ENCODE measurements at places on chromosomes 16 and 17.

DNA sequence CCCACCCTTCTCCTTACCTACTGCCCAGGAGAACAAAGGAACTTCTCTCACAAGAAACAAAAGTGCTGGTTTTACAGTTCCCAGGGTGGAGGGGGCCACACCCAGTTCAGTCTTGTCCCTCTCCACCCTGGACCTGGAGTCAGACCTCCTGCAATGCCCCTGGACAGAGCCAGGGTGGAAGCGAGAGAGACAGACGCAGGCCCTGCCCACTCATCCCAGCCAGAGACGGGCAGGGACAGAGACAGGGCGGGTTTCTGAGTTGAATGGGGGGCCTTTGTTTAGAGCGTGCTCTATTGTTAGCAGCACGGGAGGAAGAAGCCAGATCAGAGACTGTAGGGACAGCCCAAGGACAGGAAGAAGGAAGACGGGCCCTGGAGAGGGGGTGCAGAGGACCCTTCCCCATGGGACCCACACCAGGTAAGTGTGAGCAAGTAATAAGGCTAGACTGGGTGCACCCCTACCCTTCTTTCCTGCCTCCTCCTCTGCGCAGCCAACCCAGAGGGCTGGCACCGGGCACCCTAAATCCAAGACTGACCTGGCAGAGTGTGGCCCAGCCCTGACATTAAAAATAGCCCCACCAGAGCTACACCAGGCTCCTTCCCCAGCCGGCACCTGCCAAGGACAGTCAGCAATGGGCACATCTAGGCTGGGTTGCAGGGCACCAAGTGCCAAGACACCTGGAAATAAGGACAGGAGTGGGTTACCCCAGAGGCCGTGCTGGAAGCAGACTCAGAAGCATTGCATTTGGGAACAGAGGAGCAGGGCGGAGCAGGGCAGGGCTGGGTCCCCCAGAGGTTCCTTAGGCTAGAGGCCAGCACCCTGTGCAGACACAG lies 10.9 kb downstream of the JUP start:
- no peak for DNase-seq

- DNase-seq: no peak
Measured at GRCh38 chr17:75032720-75033280, 14.0 kb downstream of the ATP5PD start.

DNA sequence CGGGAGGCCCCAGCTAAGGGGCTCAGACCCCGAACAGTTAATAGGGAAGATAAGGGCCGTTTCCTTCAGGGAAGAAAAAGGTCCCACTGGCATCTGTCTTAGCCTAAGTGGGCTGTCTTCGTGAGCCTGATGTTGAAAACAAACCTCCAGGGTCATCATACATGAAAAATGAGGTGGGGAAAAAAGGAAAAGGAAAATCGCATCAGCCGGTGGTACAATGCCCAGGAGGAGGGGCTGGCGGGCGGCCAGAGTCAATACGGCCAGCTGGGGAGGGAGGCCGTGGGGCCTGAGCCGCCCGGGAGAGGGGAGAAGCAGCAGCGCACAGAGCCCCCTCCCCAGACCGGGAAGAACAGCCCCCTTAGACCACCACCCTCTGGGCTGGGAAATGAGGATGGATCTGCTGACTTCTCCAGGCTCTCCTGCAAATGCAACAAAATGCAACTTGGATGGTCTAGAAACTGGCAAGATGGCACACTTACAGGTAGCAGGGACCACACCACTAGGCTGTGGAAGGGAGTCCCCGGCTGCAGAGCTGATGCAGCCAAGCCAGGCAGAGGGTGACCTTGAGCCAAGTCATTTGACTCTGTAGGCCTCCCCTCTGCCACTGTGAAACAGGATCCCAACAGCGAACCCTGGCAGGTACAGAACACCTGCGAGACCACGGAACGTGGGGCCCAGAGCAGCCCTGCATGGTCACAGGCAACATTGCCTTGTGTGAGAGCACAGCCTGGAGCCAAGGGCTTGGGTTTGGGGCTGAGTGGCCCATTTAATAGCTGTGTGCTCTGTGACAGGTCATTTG lies 448.5 kb downstream of the SOX9 start:
- DNase-seq: no peak

- no peak for DNase-seq
Measured at GRCh38 chr17:72860778-72861177, 231.7 kb downstream of the SLC39A11 start.

DNA sequence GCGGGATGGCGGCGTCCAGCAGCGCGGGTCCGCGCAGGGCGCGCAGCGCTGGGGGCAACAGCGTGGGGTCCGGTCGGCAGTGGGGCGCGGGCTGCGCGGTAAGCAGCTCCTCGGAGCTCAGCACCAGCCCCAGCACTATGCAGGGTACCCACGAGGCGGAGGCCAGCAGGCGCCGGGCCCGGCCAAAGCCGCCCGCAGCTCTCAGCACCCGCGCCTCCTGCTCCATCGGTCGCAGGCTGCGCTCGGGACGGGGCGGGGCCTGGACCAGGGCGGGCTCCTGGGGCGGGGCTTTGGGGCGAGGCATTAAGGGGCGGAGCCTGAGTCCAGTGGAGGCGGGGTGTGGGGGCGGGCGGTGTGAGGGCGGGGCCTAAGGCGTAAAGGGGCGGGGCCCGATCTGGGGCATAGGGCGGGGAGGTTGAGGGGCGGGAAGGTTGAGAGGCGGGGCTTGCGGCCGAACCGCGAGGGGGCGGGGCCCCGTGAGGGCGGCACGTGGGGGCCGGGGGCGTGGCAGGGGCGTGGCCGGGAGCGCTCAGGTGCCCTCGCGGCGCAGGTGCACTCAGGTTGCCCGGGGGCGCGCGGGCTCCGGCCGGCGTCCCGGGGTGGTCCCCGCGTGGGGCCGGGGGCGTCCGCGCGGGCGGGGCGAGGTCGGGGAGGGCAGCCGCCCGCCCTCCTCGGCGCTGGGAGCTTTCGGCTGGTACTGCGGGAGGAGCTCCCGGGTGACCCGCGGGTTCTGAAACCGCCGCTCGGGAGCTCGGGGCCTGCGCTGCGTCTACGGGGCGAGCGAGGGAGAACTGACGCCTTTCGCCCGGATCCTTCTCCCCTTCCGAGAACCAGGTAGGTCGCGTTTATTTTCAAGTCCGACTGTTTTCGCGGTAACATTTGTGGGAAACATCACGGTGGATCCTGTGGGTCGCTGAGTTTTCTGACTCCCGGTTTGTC lies 1.4 kb upstream of the SLC22A31 start:
- peak; percentile 68 for DNase-seq

DNA sequence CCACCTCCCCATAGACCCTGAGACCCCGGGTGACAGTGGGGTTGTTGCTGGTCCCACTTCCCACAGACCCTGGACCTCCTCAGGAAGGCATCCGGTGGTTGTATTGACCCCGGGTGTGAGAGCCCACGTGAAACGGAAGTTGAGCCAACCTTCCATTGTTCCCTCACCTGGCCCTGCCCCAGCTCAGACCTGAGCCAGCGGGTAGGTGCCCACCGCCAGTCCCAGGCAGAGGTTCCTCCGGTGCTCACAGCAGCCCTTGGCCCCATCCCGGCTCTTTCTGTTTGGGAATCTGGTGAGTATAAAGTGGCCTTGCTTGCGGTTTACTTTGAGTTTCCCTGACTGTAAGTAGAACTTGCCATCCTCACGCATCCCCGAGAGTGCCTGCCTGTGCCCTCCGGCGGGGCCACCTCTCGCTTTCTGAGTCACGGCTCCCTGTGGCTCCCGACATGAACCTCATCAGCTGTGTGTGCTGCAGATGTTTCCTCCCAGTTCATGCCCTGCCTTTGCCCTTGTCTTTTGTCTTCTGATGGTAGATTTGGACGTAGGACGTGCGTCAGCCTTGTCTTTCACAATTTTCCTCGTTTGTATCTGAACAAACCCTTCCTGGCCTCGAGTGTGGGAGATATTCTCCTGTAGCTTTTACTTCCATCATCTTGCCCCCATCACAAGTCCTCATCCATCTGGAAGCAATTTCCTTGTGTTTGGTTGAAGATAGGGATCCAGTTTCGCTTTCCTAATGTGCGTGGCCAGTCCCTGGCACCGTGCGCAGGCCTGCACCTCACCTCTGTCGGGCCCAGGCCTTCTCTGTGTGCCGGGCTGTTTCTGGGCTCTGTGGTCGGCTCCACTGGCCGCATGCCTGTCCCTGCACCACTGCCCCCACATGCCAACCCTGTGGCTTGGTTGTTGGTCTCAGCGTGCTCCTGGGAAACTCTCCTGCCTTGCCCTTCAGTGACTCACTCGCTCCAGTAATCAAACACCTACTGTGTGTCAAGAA lies 76.0 kb downstream of the METRNL start:
- DNase-seq: no peak

- no peak for DNase-seq
Measured at GRCh38 chr17:4241535-4241934, 22.2 kb downstream of the ANKFY1 start.

Measured in naive thymus-derived CD8-positive, alpha-beta T cell (primary cell).